ENCODE measurements at places on chromosomes 13 and 19.

DNA sequence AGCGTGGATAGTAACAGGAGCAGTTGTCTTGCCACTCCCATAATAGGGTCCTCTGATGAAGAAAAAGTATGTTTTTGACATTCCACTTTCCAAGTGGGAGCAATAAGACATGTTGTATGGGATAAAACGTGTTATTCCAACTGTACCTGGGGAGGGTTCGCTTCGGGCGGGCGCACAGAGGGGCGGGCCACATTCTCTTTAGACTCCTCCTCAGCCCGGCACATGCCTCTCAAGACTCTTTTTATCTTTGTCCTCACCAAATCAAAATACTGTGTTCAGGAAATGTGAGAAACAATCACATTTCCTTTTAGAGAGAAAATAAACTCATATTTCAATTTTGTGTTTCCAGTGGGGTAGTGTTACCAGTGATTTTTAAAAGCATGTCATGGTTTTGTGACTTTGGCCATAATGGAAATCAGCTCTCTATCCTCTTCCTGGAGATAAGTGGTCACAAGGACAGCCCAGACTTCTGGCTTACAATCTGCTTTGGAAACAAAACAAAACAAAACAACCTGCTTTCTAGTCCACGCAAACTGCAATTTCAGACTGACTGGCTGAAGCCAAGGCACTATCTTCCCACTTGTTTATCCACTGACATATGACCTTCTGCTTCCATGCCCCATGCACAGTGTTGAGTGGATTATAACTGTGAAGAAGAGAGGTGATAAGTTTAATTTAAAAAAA, 276.1 kb downstream of the NALCN start:
- peak; percentile 20 for DNase-seq

- no peak for DNase-seq
These were observed 2.4 kb downstream of the FGF21 start for GRCh38 chr19:48757741-48758144.

DNA sequence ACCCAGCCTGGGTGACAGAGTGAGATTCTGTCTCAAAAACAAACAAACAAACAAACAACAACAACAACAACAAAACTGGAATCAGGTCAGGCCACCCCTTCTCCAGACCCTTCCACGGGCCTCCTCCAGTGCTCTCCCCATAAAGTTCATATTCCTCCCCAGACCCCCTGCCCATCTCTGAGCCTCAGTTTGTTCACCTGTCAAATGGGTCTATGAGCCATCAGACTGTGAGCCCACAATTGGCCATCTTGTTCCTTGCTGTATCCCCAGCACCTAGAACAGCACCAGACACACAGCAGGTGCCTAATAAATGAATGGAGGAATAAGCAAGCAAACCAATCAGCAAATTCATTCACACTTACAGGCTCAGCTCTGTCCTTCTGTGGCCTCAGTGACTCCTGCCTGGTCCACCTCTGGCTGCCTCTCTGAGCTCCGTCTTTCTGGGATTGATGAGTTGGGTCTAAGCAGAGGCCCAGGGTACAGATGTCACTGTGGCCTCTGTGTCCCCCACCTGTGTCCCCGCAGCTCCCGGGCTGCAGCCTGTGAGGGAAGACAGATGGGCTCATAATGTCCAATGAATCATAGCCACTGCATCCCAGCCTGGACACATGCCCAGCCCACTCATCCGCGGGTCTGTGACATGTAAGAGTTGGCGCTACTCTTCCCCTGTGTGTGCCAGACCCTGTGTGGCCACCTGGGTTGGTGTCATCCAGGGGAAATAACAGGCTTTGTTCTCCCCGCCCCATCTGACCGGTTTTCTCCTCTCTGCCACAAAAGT, 19.6 kb upstream of the PTPRS start:
- no peak for DNase-seq

DNA sequence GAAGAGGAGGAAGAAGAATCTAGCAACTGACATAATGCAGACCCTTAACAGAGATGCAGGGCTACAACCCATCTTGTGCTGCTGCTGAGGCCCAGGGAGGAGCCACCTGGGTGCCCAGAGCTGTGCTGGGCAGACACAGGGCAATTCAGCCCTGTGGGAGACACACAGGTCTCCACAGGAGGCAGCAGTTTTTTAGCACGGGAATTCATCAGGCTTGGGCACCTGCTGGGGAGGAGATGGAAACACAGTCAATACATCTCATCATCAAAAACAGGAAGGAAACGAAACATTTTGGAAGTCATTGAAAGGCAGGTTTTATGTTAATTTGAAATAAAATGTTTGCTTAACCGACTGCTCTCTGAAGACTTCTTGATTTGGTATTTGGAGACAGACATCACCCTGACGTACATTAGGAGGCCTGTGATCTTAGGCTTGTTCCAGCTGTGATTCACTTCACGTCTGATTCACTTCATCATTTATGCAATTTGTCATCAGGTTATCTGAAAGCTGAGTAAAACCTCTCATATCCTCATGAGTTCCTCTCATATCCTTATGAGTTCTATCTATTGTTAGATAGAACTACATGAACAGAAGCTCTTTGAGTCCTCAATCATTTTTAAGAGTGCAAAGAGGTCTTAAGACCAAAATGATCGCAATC, 77.4 kb downstream of the CYSLTR2 start:
- DNase-seq, result no peak

- no peak for DNase-seq
These were observed 150.0 kb downstream of the KCTD15 start for GRCh38 chr19:33946535-33947264.

- peak; percentile 38 for DNase-seq
These were observed 2.0 kb upstream of the ARHGAP45 start for GRCh38 chr19:1064661-1065605.

- DNase-seq, result no peak
These were observed 7.6 kb downstream of the LMO7 start for GRCh38 chr13:75643693-75644092.

GRCh38 chr13:101944521-101944920, 457.3 kb downstream of the FGF14 start:
- DNase-seq, result no peak

- DNase-seq, result no peak
These were observed 40.3 kb upstream of the USPL1 start for GRCh38 chr13:30577401-30577852.

DNA sequence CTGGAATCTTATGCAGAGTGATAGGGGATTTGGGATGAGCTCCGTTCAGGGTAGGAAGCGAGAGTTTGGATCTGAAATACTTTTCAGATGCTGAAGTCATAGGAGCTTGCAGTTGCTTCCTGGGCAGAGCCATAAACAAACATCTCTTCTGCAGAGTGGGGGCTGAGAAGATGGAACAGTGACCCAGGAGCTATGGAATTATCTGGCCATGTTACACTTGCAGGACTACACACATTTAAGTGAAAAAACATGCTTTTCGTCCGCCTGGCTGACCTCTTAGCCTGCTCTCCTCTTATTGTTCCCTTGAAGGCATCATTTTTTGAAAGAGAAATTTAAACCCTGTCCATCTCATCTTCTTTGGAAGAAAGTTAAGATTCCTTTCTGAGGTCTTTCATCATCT, 40.7 kb downstream of the PSG11 start:
- no peak for DNase-seq

GRCh38 chr19:3176715-3177501, 1.7 kb upstream of the S1PR4 start:
- DNase-seq, result no peak

GRCh38 chr13:54758795-54759194, 1730.2 kb downstream of the OLFM4 start:
- DNase-seq, result no peak

DNA sequence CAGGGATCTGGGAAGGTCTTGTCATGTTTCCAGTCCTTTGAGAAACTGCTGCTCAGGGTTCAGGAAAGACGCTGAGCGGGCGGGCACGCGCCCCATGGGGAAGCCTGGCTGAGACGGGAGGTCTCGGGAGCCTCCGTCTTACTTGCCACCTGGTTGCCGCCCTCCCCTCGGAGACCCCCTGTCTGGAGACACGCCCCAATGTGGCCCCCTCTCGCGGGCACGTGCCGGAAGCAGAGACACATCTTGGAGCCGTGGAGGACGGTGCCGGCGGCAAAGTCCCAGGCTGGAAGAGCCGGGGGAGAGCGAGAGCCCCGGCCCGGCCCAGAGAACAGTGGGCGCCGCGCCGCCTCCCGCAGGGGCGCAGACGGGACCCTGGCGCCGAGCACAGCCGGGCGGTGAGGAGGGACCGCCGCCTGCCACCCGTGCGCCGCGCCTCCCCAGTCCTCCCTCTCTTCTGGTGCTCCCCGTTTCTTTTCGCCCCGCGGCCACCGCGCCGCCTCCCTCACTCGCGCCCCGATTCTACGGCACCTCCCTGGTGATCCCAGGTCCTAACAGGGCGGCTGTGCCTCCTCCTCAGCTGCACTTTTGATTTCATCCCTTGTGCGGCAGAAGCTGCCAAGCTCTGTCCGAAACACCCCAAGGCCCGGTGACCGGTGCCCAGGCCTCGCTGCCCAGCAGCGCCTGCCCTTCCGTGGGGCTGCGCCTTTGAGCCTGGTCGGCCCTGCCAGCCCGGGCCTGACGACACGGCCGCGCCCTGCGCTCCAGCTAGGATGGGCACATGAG, 15.5 kb downstream of the GJB2 start:
- no peak for DNase-seq

- peak; percentile 16 for DNase-seq
These were observed 5.2 kb downstream of the TRIP10 start for GRCh38 chr19:6744381-6745301.

DNA sequence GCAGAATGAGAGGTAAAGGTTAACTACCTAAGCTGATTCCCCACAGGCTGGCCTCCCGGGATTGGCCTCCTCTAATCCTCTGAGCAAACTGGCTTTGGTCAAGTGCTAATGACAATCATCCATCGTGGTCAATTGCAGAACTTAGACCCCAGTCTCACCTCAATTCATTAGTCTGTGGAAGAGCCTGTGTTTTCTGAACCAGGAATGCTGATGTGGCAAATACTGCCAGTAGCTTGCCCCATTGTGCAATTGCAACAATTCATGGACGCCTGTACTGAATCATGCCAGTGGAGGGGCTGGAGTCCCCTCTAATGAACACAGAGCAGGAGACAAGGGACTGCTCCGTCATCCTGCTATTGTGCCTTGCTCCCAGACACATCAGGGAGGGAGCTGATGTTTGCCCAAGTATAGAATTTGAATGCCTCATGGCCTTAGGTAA, 1256.5 kb downstream of the EFNB2 start:
- peak; percentile 21 for DNase-seq

GRCh38 chr13:77065461-77066147, 38.6 kb upstream of the FBXL3 start:
- no peak for DNase-seq

DNA sequence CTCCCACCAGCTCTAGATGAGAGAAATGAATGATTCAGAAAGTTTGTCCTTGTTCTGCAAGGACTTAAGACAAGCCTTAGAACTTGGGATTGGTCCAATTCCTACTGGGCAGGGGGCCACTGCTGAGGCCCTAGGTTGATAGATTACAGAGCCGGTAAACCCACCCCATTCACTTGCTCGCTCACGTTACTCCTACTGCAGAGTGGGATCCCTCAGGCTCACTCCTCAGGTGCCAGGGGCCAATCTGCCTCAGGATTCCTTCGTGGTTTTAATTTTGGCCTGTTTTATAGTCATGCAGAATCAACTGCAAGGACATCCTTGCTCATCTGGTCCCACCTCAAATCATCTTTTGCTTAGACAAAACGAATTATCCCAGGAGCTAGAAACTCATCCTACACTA, 59.0 kb downstream of the SERP2 start:
- DNase-seq, result no peak

- DNase-seq, result no peak
These were observed 13.8 kb downstream of the PHLDB3 start for GRCh38 chr19:43490759-43491158.

DNA sequence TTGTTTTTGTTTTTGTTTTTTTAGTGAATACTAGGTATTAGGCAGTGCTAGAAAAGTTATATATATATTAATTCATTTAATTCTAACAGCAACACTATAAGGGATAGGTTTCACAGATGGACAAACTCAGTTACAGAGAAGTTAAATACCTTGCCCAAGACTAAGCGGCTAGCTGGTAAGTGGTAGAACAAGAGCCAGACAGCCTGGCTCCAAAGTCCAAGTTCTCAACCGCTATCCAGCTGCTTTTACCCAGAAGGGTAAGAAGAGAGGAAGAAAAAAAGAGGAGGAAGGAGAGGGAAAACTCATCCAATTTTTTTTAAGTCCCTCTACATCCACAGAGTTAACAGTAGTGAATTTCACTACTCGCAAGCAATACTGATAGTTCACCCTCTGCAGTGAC, 217.0 kb downstream of the SPRY2 start:
- no peak for DNase-seq

DNA sequence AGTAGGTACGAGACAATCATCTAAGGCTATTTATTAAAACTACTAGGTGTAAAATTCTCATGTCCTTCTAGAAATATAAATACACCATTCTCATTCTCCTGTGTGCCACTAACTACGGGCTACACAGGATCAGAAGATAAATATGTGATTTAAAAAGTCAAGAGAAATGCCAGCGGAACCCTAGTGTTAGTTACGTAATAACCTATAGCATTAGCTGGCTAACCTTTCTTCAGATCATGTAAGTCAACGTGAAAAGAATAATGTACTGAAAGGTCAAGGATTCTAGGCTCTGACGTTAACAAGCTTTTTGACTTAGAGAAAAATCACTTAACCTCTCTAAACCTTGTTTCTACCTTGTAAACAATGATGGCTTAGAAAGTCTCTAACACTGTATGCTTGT, 121.8 kb downstream of the RGCC start:
- DNase-seq, result no peak

DNA sequence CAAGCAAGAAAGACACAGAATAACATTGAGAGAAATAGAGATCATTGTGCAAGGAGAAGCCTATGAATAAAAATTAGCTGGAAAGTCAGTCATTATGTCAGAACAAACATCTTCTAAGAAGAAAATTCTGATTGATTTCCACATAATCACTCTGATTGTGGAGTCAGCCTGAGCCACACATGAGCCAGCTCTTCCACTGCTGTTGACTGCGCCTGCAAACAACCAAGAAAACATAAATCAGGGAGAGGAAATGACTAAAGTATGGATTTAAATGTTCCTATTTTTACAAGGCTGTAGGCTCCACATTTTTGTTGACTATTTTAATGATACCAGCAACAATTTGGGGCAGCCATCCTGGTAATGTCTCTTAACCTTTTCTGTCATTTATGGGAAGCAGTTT, 962.3 kb downstream of the EFNB2 start:
- DNase-seq, result no peak

DNA sequence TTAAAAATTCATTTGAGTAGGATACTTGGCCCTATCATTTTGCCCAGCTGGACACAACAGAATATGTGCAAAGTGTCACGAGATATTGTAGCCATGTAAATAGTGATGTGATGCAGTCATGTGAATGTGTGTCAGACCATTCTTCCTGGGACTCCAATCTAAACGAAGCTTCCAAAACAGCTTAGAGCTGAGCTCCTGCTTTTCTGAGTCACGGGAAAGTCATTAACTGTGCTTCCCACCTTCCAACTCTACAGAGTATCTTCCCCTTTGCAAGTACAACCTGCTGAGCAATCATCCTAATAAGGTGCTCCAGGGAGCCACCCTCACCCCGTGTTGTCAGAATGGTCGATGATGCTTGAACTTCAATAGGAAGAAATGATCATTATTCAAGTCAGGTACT, 294.7 kb downstream of the MYO16 start:
- DNase-seq, result no peak

GRCh38 chr19:47013041-47013517, 6.6 kb upstream of the NPAS1 start:
- peak; percentile 71 for DNase-seq

GRCh38 chr13:37476874-37477273, 121.7 kb downstream of the POSTN start:
- DNase-seq, result no peak

- DNase-seq, result no peak
These were observed 59.3 kb upstream of the URI1 start for GRCh38 chr19:29882719-29883105.

GRCh38 chr19:53881482-53882390, at the start of gene PRKCG:
Gene PRKCG (plus strand): TSS chr19:53882197. CDS start chr19:53882495, 298 bp downstream.
- peak; percentile 9 for DNase-seq

GRCh38 chr19:33063356-33063752, 1.3 kb downstream of the RHPN2 start:
- peak; percentile 35 for DNase-seq

Measured in NCI-H2171 treated with DMSO at 0.1 percent for 48 hours (cell line).